ENCODE measurements at places on chromosomes 5 and 9.

GRCh38 chr5:131019601-131020315, 145.3 kb downstream of the HINT1 start:
- no peak for DNase-seq

DNA sequence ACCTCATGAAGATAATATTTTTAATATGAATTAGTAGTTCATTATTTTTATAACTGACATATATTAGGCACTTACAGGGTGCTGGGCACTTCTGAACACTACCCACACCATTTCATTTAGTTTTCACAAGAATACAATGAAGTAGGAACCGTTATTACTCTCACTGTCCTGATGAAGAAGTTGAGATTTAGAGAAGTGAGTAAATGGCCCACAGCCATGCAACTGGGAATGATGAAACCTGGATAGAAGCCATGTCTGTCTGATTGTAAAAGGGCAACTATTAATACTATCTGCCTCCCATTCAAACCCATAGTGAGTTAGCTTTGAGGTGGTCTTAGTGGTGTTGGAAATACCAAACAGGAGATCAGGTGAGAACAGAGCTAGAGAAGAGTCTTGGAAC, 29.6 kb upstream of the OTULINL start:
- DNase-seq: no peak

GRCh38 chr5:88826646-88827585, 56.1 kb downstream of the MEF2C start:
- peak; percentile 38 for DNase-seq

DNA sequence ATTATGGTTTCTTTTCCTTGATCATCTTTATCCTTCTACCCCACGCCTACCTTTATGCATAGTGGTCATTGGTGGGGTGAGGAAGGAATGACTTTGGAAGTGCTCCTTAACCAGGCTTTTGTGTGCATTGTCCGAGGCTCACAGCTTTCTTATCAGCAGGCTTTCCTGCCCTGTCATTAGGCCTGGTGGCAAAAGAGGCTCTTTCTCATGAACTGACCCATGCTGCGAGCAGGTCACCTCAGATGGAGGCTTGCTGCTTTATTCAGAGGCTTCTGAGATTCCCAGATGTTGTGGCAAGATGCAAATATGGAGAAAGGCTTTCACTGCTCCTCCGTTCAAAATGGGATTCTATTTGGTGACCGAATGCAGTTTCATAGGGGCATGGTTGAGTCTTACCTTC, 57.4 kb upstream of the DMRTA1 start:
- DNase-seq: no peak

DNA sequence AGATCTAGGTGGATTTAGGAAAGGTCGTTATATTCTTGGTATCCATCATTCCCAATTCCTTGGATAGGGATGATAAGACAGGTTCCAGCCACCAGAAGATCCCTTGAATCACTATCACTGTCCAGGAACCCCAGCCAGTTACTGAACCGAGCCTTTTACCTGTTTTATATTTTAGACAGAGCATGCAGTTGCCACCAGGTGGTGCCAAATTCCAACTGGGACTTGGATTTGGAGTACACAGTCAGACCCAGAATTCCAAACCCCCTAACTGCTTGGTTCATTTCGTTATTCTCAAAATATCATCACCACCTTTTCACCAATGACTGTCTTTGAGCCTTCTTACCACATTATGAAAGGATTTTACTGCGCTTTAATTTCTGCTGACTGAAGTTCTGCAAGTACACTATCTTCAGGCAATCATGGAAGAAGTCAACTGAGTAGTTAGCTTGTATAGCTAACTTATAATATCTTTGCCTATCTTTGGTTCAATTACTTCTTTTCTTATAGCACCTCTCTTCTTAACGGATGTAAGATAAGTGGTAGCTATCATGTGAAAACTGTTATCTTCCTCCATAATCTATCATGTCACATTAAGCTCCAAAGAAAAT, 191.8 kb downstream of the PRR16 start:
- no peak for DNase-seq

- no peak for DNase-seq
These were observed 33.7 kb downstream of the SLC25A51 start for GRCh38 chr9:37870081-37870798.

GRCh38 chr5:178455480-178455835, 134.7 kb downstream of the COL23A1 start:
- no peak for DNase-seq

GRCh38 chr9:108628316-108628715, 227.5 kb downstream of the ACTL7B start:
- DNase-seq: no peak

GRCh38 chr9:89781838-89782540, 177.2 kb downstream of the GADD45G start:
- DNase-seq: no peak

DNA sequence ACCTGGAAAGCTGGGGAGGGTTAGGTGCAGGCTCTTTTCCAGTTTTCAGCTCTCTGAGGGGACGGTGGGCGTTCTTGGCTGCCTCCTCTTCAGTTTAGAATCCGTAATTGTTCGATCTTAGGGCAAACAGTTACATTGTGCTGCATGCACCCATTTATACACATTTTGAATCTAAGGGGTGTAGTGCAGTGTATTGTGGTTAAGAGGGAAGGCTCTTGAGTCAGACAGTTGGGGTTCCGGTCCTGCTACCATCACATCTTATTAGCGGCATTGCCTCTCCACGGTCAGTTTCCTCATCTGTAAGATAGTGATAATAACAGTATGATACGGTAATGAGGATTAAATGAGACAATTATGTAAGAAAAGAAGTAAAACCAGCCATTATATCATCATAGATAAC, 625 bp downstream of the EXOSC2 start:
- no peak for DNase-seq

DNA sequence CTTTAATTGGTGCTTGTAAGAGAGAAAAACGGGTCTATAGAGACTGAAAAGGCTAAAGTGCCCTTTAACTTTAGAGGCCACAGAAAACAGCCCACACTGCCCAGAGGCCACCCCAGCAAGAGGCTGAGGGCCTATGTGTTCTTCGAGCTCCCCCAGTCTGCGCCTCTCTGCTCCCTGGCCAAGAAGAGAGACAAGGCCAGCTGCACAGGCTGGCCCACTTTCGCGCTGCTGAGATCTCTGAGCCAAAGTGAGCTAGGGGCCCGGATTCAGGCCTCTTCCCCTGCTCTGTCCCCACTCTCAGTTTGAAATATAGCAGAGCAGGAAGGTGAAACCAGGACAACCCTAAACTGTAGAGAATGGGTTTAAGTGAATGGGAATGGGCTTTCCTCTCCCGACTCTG, 132.0 kb upstream of the TRIM32 start:
- no peak for DNase-seq

DNA sequence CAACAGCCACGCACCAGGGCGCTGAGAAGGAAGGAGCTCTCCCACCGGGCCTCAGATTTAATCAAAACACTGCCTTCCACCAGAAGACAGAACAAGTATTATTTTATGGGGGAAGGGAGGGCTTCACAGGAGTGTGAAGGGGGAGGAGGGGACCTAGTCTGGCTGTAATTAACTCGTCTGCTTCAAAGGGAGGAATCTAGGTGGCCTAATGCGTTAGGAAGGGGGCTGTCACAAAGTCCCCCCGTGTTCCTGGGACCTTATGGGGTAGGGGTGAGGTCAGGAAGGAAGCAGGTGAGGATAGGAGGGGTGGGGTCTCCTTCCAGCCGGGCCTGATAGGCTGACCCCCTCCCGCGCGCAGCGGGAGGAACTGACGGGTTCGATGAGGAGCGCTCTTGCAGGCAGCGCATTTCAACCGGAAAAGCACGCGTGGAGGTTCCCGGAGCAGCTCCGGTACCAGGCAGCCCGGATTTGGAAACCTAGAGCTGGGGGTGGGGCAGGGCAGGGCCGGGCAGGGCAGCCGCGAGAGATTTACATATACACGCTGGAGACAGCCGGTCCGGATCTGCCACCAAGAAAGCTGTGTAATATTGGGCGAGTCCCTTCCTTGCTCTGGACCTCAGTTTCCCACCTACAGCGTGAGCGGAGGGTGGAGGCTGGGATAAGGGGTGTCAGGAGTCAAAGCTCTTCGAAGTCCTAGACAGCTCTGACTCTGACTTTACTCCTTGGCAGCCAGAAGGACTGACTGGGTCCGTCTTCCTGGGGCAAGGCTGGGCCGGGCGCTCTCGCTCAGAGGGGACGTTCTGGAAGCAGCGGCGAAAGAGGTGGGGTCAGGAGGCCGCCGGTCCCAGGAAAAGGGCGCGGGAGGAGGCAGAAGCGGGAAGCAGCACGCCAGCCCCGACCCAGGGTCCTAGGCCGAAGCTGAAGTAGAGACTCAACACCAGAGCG, 1.8 kb downstream of the SHB start:
- no peak for DNase-seq

DNA sequence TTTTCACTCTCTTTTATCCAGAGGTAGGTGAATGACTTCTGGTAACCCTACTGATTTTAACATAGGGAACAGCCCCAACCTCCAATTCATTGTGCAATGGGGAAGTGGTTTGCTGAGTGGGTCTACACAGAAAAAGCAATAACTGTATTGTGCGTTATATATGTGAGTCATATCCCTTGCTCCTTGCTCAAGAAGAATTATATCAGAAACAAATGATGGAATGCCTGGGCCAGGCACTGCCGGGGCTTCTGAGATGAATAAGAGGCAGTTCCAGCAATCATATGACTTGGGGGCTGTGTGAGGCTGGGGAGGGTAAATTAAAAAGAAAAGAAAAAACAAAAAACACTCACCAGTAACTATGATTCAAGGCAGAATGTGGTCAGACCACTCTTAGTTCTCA, 79.2 kb upstream of the ABCA1 start:
- DNase-seq: peak; percentile 89

- DNase-seq: peak; percentile 9
These were observed 232.3 kb upstream of the TBCA start for GRCh38 chr5:78008356-78008967.

DNA sequence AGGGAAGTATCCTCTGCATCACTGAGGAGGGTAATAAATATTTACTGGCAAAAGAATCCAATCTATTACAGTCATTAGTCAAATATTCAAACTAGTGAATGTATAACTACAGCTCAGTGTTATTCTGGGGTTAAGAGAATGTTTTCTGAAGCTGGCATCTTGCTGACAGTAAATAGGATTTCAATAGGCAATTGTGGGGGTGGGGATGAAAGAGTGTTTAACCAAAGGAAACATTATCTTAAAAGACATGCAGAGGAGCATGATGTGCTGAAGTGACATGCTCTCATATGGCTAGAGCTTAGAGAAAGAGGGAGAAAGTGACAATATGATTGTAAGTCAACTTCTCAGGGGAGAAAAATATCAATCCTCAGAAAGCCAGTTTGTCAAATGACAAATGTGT, 618.4 kb upstream of the RIOK2 start:
- no peak for DNase-seq

DNA sequence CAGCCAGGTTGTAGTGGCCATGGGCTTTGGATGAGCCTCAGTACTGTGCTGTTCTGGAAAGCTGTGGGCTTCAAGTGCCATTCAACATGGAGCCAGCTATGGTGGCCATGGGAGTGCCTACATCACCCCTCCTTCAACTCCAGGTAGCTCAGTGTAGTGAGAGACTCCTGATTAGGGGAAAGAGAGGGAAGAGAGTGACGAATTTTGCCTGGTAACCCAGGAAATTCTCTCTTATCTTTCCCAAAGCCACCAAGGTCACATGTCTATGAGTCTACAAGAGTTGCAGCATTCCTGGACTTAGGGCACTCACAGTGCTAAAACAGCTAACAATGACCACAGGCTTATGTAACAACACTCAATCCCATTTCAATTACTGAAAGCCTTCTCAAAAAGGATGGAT, 81.7 kb upstream of the SPTLC1 start:
- DNase-seq: peak; percentile 25

GRCh38 chr5:33166522-33166921, 274.2 kb upstream of the TARS1 start:
- DNase-seq: no peak

DNA sequence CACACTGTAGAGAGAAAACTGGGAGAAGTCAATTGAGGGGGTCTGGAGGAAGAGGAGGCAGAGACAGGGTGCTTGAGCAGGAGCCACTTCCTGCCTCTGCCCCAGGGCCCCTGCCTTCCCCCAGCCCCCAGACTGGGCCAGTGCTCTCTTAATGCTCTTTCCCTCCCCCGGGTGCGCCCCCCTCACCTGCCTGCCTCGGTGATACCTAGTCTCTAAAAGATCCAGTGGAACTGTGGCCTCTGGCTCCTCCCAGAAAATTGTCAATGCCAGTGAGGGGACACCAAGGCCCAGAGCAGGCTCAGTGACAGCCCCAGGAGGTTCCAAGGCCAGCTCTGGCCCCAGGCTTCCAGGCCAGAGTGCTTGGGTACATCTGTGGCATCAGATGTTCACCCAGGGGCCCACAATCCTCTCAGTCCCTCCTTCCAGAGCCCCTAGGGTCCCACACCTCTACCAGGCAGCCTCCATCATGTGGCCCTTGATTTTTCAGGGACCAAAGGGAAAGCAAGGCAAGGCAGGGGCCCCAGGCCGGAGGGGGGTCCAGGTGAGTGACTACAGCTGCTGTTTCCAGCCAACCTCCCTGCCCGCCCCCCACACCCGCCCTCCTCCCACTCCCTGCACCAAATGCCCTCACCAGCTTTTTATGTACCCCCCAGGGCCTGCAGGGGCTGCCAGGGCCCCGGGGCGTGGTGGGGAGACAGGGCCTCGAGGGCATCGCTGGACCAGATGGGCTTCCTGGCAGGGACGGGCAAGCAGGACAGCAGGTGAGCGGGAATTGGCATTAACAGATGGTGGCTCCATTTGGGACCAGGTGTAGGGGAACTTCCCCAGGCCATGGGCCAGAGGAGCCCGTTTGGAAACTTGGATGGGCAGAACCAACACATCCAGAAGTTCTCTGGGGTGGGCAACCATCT, 33.1 kb upstream of the ORM1 start:
- DNase-seq: no peak

DNA sequence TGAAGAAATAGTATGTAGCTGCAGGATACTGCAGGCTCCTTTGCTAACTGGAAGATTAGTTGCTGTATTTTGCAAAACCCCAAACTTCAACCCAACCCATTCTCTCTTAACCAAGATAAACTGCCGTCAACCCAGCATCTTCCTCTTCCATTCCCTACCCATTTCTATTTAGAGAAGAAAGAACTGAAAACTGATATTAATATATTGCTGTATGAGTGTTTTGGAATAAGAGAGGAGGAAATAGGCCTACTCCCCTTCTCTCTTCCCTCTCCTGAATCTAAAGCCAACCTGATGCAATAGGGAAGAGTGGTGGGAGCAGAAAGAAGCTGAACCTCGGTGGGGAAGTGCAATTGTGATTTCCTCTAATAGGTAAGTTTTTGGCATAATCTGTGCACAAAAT, 83.7 kb downstream of the TMEM215 start:
- DNase-seq: no peak

DNA sequence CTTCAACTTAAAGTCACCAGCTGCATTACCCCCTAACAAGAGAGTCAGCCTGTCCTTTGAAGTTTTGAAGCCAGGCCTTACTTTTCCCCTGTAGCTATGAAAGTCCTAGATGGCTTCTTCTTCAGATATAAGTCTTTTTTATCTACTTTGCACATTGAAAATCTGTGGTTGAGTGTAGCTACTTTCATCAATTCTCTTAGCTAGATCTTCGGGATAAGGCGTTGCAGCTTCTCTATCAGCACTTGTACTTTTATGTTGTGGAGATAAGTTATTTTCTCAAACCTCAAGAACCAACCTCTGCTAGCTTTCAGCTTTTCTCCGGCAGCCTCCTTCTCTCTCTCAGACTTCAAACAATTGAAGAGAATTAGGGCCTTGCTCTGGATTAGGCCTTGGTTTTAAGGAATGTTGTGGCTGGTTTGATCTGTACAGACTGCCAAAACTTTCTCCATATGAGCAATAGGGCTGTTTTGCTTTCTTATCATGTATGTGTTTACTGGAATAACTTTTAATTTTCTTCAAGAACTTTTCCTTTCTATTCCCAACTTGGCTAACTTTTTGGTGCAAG, 21.6 kb downstream of the CATSPER3 start:
- DNase-seq: no peak
